ENCODE measurements at places on chromosomes 11 and 22.

GRCh38 chr11:93775289-93775688, 8.8 kb upstream of the MED17 start:
- DNase-seq: no peak

DNA sequence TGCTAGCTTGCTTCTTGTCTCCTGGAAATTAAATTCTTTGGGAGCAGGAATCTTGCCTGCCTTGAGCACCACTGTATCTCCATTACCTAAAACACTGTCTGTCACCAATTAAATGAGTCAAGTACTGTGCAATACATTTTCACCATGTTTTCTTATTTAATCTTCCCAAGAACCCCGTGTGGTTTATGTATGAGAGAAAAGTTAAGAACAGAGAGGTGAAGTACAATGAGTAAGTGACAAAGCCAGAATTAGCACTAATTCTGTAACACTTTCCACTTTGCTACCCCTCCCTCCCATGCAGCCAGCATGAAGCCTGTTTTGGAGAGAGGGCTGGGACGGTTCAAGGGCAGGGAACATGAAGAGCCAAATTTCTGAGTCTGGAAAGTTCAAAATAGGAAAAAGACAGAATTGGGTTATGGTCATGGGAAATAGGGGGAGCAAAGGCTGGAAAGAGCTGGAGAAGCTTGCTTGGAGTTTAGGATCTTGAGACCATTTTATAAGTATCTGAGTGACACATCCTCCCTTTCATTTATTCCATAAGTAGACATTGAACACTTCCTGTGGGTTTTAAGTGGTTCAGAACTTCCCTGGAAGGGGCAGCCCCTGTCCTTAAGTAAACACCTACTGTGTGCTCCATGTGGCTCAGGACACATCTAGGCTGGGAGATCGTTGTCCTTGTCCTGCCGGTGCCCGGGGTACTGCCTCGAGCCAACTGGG, 60.5 kb upstream of the CHST1 start:
- no peak for DNase-seq

DNA sequence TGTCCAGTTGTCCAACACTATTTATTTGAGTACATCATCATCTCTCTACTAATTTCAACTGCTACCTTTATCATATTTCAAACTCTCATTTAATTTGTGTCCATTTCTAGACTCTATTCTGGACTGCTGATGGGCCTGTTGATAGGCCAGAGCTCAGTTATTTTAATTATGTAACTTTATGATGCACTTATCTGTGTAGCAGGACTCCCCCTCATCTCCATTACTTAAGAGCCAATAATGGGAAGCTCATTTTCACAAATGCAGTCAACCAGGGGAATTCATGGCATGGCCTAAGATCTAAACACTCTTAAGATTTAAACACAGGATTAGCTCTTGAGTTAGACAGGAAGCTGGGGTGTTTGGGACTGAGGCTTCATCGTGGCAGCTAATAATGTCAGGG, 21.4 kb downstream of the KCNQ1OT1 start:
- DNase-seq: no peak

DNA sequence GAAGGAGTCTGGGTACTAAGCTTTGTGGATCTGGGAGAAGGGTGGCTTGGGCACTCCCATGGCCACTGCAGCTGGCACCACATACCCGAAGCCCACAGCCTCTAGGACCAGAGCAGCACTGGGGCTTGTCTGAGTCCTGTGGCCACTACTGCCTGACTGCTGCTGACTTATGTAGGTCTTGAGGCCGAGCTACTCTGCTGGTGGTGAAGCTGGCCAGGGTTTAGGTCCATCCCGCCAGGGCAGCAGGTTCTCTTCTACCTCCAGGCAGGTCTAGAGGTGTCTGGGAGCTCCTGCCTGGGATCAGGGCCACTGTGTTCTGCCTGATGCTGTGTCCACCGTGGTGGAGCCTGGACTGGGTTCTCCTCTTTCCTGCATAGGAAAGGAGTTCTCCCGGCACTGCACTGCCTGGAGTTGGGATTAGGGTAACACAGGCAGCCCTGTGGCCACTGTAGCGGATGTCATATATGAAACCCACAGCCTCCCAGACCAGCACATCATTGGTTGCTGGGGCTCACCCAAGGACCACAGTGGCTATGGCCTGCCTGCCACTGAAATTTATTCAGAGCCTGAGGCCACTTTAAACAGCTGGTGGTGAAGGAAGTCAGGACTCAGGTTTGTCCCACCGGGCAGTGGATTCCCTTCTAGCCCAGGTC, 109.8 kb upstream of the SERPIND1 start:
- no peak for DNase-seq

- DNase-seq: no peak
Measured at GRCh38 chr11:75467311-75467710, 34.3 kb upstream of the KLHL35 start.

- DNase-seq: no peak
Measured at GRCh38 chr22:25969901-25970300, 199.4 kb upstream of the SEZ6L start.

GRCh38 chr11:68461575-68461917, 994 bp downstream of the PPP6R3 start:
- DNase-seq: no peak

GRCh38 chr11:107696140-107696539, 15.7 kb downstream of the SLN start:
- no peak for DNase-seq

DNA sequence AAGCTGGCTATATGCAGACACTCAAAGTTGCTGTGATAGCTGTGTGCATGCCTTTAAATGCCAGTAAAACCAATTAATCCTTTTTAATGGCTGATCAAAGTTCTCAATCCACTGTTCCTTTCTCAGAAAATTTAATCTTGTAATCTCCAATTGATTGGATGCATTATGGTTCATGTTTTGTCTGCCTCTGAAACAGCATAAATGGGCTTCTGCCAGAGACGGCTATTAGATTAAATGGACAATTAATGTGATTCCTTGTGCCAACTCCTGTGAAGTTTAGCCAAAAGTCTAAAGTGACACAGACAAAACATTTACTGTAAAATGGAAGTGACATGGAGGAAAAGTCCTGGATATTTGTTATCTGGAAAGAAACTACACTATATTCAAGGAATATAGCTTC, 952.5 kb upstream of the FAT3 start:
- no peak for DNase-seq

DNA sequence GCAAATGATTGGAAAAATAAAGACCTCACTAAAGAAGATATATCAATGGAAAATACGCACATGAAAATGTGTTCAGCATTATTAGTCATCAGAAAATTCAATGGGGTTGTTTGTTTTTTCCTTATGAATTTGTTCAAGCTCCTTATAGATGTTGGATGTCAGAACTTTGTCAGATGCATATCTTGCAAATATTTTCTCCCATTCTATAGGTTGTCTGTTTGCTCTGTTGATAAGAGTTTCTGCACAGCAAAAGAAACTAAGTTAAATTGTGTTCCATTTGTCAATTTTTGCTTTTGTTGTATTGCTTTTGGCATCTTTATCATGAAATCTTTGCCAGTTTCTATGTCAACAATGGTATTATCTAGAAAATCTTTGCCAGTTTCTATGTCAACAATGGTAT, 633.9 kb upstream of the CHORDC1 start:
- no peak for DNase-seq

DNA sequence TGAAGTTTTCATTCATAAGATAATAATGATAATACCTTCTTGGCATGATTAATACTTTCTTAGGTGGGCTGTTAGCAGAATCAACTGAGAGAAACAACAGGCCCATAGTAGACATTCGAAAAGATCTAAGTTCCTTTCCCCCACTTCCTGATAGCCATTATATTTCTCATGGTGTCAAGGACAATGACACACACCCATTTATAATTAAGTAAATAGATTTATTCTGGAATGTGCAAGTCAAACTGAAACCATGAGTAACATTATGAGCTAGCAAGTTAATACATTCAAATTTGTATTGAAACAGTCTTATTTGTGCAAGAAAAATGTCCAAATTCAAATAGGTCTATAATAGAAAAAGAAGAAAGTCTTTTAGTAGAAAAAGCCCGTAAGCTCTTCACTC, 301.1 kb downstream of the GUCY1A2 start:
- no peak for DNase-seq

DNA sequence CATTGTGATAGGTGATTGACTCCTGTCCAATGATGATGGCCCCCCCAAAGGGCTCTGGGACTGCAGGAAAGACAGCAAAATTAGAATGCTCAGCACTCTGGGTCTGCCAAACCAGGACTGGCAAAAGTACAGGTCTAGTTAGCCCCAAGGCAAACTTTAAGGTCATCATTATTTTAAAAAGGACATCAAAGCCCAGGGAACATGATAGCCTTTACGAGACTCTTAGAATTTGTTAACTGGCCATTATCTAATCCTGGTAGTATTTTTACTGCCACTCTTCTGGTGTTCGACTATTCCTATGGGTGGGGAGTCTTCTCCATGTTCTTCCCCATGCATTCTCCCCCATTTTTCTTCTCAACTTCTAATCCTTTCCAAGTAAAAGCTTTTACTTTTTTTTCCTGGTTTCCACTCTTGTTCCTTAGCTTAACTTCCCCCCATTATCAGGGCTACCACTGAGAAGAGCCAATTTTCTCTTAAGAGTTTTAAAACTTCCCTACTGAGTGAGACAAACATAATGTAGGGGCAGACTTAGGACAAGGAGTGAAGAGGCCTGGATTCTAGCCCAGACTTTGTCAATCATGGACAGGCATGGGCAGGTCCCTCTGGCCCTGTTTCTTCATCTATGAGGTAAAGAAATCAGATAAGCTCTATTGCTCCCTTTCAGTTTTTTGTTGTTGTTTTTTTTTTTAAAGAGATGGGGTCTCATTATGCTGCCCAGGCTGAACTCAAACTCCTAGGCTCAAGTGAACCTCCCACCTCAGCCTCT, 7.1 kb downstream of the DDB1 start:
- DNase-seq: peak; percentile 21

DNA sequence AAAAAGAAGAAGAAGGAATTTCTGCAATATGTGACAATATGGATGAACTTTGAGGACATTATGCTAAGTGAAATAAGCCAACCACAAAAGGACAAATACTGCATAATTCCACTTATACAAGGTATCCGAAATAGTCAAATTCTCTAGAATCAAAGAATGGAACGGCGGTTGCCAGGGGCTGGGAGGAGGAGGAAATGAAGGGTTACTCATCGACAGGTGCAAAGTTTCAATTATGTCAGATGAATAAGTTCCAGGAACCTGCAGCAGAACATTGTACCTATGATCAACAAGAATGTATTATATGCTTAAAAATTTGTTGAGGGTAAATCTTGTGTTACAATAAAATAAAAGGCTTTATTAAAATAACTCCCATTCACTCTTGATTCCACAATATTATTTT, 49.0 kb downstream of the SC5D start:
- no peak for DNase-seq

- peak; percentile 62 for DNase-seq
Measured at GRCh38 chr11:133163463-133164419, 368.6 kb downstream of the OPCML start.

- DNase-seq: no peak
Measured at GRCh38 chr11:8262552-8263108, 1.0 kb downstream of the LMO1 start.

DNA sequence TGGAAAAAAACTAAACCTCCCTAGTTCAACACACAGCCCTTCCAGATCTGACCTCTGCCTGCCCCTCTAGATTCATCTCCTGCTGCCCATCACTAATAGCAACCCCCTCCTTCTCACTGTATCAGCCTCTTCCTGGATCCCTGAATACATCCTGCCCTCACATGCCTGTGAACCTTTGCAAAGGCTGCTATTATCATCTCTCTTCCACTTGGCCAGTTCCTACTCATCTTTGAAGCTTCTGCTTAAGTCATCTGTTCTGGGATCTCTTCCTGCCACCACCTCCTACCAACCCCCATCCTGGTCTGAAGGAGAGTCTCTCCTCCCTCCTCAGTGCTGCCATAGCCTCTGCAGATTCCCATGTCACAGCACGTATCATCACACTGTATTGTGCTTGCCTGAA, 38.0 kb upstream of the AMOTL1 start:
- DNase-seq: no peak

- DNase-seq: no peak
Measured at GRCh38 chr22:20298110-20298802, 21.6 kb downstream of the DGCR6L start.

DNA sequence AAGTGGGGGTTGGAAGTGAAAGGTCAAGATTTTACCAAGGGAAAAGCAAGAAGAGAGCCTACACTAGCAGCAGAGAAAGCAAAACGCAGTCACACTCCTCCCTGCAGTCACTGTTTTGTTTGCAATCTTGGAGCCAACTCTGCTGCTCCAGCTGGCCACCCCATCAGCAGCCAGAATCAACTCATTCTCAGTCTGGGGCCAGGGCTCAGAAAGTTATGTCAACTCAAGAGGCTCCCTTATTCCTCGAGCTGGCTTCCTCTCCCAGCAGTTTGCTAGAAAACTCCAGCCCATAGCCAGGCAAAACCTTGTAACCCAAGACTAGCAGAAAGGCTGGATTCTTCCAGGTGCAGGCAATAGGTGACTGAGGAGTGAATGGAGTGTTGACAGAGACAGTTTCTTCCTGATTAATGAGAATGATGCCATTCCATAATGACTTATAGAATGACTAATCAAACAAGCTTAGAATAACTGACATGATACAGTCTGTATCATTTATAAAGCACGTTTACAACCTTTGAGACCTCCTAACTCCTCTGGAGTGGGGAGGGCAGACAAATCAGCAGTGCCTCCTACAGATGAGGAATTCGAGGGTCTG, 53.4 kb downstream of the P4HA3 start:
- peak; percentile 5 for DNase-seq

DNA sequence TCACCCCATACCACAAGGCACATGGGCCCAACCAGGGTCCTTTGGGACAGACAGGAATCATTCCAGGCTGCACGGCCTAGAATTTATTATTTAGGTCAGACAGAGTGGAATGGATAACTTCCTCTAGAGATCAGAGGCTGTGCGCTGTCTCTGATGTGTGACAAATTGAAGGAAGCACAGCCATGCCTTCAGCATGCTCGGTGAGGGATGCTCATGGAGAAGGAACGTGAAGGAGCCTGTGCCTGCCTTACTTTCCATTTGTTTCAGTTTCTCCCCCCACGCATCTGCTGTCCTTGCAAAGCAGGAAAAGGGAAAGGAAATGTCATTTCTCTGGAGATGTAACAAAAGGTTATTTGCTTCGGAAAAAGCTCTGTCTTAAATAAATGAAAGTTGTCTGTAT, 644.1 kb downstream of the OPCML start:
- no peak for DNase-seq

GRCh38 chr11:114358716-114359115, 41.6 kb downstream of the C11orf71 start:
- no peak for DNase-seq

- DNase-seq: no peak
Measured at GRCh38 chr22:35311551-35311999, 11.9 kb downstream of the TOM1 start.

All from hippocampal formation (tissue), 2 donors.